Breast epithelium (tissue), 4 donors: ENCODE measurements at places on chromosomes 13 and 19.
A peak's percentile ranks its signal among the peaks of the same experiment; 100 is the strongest.

DNA sequence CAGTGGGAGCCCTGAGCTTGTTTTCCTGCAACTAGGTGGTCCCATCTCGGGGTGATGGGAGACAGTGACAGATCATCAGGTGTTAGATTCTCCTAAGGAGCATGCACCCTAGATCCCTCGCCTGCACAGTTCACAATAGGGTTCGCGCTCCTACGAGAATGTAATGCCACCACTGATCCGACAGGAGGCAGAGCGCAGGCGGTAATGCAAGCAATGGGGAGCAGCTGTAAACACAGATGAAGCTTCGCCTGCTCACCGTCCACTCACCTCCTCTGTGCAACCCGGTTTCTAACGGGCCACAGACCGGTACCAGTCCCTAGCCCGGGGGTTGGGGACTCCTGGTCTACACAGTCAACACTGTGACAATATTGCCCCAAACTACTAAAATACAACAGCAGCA is 38.8 kb downstream of the CARD8 start:
- DNase-seq = no peak

DNA sequence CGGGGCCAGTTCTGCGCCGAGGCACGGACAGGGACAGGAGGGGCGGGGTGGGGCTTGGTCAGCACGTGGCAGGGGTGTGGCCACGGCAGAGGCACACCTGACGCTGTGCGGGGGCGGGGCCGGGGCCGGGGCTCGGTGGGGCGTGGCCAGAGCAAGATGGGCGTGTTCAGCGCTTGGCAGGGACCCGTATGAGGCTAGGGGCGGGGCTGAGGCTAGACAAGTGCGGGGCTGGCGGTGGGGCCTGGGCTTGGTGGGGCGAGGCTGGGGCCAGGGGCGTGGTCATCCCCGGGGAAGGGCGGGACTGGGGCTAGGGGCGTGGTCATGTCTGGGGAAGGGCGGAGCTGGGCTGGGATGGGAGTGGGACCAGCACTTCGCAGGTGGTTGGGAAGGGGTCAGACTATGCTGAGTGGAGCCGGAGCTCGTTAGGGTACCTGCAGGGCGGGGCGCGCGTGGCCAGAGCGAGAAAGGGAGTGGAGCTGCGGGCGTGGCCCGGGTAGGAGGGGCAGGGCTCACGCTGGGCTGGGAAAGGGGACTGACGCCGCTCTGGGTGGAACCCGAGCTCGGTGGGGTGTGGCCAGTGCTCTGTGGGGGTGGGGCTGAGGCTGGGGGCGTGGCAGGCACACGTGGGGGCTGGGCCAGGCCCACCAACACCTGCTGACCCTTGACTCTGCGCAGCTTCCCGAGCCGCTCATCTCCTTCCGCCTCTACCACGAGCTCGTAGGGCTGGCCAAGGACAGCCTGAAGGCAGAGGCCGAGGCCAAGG is 12.8 kb downstream of the POLR2E start:
- peak; percentile 93 for DNase-seq

DNA sequence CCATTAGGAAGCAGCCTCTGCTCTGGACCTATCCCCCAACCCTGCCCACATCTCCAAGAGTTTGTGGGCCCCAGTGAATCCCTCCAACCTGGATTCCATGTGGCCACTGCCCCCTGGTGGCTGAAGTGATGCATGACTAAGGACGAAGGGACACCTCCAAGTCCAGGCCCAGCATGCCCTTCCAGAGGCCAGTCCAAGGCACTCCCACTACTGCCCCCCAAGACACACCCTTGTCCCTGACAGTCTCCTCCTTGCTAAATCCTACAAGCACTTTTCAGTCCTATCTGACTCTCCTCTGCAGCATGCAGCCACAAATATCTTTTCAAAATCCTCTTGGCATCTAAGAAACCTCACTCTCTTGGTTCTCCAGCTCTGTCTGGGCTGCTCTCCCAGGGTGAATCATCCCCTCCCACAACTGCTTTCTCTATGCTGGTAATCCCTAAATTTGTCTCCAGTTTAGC is 33.0 kb downstream of the DEDD2 start:
- peak; percentile 44 for DNase-seq

DNA sequence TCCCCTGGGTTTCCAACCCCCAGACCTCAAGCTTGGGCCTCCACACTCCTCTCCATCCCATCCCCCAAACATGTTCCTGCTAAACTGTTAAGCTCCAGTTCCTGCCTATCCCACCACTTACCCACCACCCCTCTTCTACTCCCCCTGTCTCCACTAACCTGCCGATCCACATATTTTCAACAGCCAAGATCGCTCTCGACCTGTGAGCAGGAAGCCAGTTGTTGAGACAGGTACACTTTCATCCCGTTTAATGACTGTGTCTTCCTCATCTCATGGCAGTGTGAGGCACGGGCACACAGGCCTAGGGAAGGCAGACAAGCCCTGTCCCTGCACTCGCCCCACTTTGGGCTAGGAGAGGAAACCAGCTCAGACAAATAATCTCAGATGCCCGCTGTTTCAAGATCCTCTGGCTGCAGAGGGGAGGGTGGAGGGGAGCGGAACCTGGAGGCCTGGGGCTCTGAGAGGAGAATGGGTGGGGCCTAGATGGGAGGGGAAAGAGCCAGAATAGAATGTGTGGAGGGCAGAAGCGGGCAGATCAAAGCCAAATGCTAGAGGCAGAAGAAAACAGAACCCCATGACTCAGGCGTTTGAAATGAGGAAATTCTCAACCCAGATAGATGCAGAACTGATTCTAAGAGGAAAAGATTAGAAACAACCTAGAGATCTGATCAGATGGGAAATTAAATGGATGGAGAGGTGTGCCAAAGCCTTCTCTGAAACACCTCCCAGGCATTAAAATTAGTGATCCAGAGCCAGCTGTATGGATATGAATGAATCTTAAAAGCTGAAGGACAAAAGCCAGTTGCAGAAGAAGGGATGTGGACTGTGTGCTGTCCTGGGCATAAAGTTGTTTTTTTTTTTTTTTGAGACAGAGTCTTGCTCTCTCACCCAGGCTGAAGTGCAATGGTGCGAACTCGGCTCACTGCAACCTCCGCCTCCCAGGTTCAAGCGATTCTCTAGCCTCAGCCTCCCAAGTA is 16.9 kb upstream of the CYP2S1 start:
- peak; percentile 46 for DNase-seq

GRCh38 chr13:41427666-41428065 is 29.7 kb upstream of the RGCC start:
- no peak for DNase-seq

DNA sequence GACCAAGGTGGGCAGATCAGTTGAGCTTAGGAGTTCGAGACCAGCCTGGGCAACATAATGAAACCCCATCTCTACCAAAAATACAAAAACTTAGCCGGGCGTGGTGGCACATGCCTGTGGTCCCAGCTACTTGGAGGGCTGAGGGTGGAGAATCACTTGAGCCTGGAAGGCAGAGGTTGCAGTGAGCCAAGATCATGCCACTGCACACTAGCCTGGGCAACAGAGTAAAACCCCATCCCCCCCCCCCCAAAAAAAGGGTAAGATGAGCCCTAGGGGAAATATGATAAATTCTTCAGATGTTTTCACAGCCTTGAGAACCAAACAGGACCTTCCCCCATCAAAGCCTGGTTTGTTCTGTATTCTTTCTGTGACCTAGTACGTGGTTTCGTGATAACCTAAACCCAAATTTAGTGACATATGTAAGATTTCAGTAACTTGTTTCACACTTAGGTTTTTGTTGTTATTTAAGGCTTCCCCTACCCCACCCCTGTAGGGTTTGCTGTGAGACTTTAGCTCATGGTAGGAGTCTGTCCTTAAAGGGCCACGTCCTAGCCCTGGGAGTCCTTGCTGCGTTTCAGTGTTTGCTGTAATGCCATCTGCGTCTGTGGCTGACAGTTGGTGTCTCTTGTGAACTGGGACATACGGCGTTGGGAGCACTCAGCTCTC is 49.6 kb downstream of the MYO9B start:
- DNase-seq = peak; percentile 45

DNA sequence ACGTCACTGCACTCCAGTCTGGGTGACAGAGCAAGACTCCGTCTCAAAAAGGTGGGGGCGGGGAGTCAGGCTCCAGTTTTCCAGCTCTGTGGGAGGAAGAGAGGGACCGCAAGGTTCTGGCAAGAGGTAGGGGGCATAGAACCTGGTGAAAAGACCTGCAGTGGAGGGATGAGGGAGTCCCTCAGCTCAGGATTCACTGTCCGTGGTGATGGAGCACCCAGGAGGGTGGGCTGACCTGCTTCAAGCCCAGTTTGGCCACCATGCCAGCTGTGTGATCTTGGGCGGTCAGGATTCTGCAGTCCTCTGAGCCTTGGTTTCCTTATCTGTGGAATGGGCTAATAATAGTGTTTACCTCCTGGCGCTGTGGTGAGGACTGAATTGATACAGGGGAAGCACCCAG is 21.2 kb downstream of the SLC8A2 start:
- no peak for DNase-seq

DNA sequence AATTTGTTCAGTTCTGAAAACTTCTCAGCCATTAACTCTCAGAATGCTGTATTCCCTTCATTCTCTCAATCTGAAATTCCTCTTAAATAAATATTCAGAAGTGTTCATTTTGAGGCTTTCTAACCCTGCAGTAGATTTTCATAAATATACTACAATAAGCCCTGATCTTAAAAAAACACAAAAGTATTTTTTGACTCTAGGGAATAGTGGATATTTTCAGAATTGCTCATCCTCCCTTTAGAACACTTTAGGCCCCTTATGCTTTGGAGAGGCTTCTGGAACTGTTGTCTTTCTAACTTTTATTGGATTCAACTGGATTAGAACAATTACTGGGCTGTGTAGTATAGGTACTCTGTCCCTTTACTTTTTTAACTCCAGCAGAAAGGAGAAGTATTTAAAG is 1662.6 kb upstream of the MIR17HG start:
- DNase-seq = no peak

- DNase-seq = no peak
These were observed at the start of gene MYPOP for GRCh38 chr19:45901912-45902650. MYPOP (minus strand) TSS chr19:45902613; CDS start chr19:45901773, 840 bp downstream.

GRCh38 chr13:24207841-24208667 is 47.5 kb downstream of the SPATA13 start:
- no peak for DNase-seq

- no peak for DNase-seq
These were observed 453 bp downstream of the ZNF256 start for GRCh38 chr19:57947088-57947418.

GRCh38 chr19:41325947-41326706 is 16.2 kb downstream of the CCDC97 start:
- DNase-seq = no peak

GRCh38 chr19:16078759-16079707 is 2.7 kb downstream of the TPM4 start:
- peak; percentile 91 for DNase-seq

- no peak for DNase-seq
These were observed 375.3 kb downstream of the MTUS2 start for GRCh38 chr13:29195456-29195855.

GRCh38 chr19:13347367-13347766 is 158.9 kb downstream of the CACNA1A start:
- no peak for DNase-seq

- DNase-seq = no peak
These were observed at the start of gene SHISA7 for GRCh38 chr19:55443045-55443823. SHISA7 (minus strand) TSS chr19:55443300; CDS start chr19:55442863, 437 bp downstream.

GRCh38 chr19:6270076-6270745 is 9.6 kb downstream of the MLLT1 start:
- DNase-seq = no peak

DNA sequence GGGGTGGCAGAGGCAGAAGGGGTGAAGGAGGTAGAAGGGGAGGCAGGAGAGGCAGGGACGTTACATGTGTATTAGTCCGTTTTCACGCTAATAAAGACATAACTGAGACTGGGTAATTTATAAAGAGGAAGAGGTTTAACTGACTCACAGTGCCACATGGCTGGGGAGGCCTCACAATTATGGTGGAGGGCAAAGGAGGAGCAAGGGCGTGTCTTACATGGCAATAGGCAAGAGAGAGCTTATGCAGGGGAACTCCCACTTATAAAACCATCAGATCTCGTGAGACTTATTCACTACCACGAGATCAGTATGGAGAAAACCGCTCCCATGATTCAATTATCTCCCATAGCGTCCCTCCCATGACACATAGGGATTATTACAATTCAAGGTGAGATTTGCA is 19.0 kb upstream of the ACOD1 start:
- no peak for DNase-seq

- DNase-seq = no peak
These were observed 646.5 kb upstream of the SLITRK6 start for GRCh38 chr13:86445672-86446071.

GRCh38 chr13:49569993-49570689 is 15.2 kb downstream of the RCBTB1 start:
- no peak for DNase-seq

GRCh38 chr13:30581582-30581981 is 36.1 kb upstream of the USPL1 start:
- no peak for DNase-seq

- DNase-seq = no peak
These were observed 1.7 kb upstream of the TLE5 start for GRCh38 chr19:3064011-3064330.

DNA sequence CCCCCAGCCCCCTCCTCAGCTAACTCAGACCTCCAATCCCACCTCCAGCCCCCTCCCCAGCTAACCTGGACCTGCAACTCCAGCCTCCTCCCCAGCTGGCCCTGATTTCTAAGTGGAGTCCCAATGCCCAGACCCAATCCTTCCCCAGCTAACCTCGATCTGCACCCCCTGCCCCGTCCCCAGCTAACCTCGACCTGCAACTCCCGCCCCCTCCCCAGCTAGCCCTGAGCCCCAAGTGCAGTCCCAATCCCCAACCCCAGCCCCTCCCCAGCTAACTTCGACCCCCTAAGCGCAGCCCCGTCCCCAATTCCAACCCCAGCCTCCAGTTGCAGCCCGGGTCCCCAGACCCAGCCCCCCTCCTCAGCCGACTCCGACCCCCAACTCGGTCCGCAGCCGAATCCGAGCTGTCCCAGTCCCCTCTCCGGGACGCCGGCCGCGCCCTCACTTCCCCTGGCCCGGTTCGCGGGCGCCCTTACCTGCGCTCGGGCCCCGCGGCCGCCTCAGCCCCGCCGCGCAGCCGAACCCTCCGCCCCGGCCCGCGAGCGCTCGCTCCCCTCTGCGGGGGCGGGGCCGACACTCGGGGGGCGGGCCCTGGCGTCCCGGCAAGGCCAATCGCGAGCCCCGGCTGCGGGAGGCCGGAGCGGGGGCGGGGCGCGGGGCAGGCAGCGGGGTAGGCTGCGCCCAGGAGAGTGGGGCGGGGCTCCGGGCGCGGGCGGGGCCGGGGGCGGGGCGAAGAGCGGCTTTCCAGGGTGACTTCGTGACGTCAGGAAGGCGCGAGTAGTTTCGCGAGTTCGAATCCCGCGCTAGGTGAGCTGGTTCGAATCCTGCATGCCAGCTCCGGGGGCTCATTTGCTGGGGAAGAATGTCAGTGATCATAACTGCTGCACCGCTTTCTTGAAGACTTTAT is at the start of gene GNG7:
GNG7 (minus strand) TSS at position 525 of the 907 bp plus-strand sequence. CDS start 182,006 bp downstream, outside the sequence.
- peak; percentile 95 for DNase-seq
